Head of caudate nucleus (tissue), 42 donors: ENCODE measurements at places on chromosomes 7 and 10.

- peak; percentile 89 for DNase-seq
Measured at GRCh38 chr7:63900394-63901203, 98.0 kb upstream of the ZNF722 start.

- no peak for DNase-seq
Measured at GRCh38 chr10:125792342-125793300, 17.0 kb upstream of the MMP21 start.

DNA sequence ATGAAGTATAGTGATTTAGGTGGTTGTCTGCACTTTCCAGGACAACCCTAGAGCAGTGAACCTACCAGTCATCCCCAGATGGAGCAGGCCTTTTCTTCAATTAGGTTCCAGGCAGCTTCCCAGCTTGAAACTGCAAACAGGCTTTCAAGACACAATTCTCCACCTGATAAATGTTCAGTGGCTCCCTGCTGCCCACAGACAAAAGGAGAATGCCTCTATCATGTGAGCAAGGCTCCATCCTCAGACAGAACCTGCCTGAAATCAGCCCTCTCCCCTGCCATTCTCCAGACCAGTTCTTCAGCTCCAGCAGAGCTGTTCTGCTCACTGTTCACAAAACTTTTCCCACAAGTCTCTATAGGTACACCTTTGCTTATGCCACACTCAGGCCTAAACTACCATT is 22.1 kb downstream of the RELN start:
- no peak for DNase-seq

DNA sequence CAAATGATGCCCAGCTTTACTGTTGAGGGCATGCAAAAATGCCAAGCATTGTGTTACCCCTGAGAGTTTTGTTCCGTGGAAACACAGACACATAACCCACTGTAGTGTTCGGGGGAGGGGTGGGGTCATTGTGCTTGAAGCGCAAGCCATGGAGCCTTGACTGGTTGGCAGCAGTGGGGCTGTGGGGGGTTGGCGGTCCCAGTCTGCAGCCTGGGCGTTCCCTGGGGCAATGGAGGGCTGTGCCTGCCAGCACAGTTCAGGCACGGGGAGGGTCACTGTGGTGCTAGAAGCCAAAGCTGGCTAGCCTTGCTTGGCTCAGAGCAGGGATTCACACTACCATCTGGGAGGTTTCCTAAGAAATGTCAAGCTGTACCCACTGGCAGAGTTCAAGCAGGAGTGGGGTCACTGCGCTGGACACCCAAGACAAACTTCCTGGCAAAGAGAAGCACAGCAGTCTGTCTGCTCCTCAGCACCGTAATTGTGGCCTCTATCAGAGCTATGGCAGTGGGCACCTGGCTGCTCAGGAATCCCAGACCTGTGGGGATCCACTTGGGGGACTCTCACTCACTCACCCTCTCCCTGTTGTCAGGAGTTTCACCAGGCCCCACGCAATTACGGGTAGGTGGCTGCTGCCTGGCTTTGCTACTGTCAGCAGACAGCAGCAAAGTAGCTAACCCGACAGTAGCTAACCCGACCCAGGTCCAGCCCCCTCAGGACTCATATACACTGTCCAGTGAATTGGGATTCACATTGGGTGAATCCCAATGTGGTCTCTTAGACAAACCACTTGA is 292.4 kb downstream of the ZWINT start:
- no peak for DNase-seq

- DNase-seq = no peak
Measured at GRCh38 chr10:127149501-127150081, 46.8 kb downstream of the INSYN2A start.

DNA sequence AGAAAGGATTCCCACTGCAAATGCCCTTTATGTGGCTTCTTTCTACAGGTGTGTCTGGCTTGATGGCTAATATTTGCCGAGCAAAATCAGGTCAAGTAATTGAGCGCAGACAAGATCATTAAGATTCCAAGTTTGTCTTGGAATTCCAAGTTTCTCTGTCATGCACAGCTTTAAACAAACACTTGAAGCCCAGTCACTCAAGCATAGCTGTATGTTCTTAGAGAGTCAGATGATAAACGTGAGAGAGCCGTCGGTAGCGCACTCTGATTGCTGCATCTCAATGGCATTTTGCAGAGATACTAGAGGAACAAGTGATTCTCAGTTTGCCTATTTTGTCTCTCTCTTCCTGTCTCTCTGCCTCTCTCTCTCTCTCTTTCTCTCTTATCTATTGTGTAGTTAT is 658 bp downstream of the DMBT1 start:
- DNase-seq = no peak

GRCh38 chr7:15977663-15978062 is 291.2 kb upstream of the MEOX2 start:
- no peak for DNase-seq

GRCh38 chr10:91682912-91683311 is 50.0 kb upstream of the PPP1R3C start:
- DNase-seq = no peak

DNA sequence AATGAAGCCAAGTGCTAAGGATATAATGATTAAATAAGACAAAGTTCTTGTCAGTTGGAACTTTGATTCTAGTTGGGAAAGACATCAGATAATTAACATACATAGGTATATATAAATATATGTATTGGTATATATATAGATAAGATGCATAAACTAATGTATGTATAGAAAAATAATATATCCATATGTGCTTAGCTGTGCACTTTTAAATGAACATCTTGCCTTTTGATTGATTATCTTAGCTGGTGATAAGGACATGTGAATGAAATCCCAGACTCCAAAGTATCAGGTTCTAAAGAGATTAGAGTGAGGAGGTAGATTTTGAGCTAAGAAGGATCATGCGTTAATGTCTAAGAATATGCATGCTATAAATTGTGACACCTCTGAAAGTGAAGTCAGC is 357.6 kb downstream of the GFRA1 start:
- no peak for DNase-seq

GRCh38 chr10:71214641-71215559 is 2.5 kb downstream of the UNC5B start:
- no peak for DNase-seq

DNA sequence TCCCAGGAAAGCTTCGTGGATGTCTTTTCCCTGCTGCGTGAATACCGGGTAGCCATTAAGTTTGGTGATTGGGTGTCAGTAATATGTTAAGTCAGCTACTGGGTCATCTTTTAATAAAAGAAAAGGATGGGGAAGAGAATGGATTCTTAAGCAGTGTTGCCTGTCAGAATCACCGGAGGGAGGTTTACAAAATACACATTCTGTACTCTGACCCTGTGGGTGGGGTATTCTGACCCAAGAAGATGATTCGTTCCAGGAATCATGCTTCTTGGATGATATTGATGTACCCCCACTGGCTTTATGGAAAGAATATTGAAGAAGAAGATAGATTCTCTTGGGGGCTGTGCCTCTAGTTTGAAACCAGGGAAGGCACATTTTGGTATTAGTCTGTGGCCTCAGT is 18.3 kb downstream of the SGPL1 start:
- no peak for DNase-seq

GRCh38 chr10:122249991-122250750 is 20.9 kb upstream of the BTBD16 start:
- DNase-seq = no peak

DNA sequence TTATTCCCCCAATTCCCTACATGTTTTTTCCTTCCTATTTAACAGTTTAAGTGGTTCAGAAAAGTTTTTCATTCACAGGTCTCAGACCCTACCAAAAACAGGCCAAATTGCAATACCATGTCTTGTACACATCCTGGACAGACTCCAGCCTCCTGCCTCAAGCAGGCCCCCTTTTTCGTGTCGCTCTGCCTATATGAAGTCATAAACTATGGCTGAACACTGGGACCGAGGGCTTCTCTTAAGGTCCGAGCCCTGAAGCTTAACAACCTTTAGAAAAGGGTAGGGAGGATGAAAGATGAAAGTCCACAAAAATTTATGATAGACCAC is 1.4 kb downstream of the FBXW4 start:
- no peak for DNase-seq
